ENCODE measurements at places on chromosomes 3 and 15.

DNA sequence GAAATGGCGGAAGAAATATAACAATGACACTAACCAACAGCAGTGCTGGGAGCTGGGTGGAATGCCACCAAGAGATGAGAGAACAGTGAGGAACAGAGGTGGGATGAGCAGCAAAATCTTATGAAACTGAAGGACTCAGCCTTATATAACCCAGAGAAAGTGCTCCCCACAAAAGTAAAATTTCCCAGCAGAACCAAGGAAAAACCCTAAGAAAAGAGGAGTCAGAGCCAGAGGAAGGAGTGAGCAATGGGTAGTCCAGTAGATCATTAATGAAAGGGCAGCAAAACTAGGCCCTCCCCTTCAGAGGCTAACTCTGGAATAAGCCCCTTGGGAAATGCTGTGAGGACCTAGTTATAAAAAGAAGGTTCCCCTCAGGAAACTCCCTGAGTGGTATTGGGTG, 24.7 kb upstream of the UBE2E1 start:
- DNase-seq: no peak

GRCh38 chr3:158918008-158918407, 116.2 kb downstream of the MFSD1 start:
- peak; percentile 79 for DNase-seq

DNA sequence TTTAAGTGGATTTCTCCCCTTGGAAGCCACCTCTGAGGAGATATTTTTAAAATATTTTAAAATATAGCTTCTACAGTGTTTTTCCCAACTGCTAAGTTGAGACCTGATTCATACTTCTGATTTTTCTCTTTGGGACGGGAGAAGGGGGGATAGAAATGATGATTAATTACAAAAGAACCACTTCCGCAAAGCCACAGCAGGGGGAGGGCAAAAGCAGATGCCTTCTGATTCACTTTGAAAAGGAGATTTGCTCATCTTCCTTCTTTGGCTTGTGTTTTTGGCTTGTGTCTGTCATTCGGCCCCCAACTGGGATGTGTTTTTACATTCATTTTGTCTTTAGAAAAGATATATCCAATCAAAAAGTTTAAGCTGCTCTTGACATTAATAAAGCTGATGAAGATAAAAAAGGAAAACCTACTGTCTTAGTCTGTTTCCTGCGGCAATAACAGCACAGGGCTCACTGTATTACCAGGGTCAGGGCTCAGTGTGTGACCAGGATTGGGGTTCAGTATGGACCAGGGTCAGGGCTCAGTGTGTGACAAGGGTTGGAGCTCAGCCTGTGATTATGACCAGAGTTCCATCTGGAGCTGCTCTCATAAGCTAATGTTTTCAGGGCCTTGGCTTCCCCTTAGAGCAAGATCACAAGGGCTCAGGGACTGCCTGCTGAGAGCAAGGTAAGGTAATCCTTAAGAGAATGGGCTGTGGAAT, 223.2 kb downstream of the MTHFS start:
- DNase-seq: peak; percentile 35

- peak; percentile 18 for DNase-seq
These were observed 20.4 kb downstream of the HACD3 start for GRCh38 chr15:65550681-65551098.

GRCh38 chr3:149339931-149340309, 6.5 kb upstream of the TM4SF18 start:
- DNase-seq: peak; percentile 98

DNA sequence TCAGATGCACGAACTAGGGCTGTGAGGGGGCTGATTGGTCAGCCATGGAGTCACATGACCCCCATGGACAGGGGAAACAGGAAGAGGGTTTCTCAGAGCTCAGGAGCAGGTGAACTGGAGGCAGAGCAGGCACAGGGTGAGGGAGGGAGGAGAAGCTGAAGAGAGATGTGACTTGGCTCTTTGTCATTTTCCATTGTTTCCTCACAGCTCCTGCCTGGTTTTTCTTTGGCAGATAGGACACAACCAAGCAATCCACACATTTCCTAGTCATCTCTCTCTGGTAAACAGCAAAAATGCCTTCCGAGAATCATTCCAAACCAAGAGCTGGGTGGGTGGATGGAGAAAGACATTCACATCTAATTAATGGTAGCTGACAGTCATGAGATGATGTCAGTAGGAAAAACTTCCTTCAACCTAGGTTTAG, 43.4 kb upstream of the LMCD1 start:
- DNase-seq: peak; percentile 68

DNA sequence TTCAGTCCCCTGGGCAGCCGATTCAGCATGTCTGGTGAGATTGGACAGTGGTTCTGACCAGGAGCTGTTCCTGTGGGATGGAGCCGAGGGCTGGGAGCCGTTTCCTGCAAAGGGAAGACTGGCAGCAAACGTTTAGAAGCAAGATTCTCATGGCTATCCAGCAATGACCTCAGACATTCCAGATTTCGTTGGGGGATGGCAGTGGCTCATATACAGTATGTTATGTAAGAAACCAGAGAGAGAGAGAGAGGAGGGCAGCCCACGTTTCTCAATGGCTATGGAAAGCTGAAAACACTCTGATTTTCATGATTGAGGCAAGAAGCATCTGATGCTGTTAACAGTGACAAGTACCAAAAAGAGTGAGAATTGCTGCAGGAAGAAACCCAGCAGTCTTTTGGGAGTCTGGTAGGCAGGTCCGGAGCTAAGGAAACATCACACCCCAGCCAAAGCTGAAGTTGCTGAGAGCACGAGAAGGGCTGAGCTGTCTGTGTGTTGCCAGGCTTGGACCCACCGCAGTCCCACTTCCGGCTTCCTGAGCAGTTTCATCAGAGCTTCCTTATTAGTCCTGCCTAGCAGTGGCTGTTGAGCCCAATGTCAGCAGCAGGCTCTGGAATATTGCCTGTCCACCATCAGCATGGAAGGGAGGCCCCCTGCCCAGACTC, 25.6 kb upstream of the VPS8 start:
- peak; percentile 88 for DNase-seq

- no peak for DNase-seq
These were observed 11.5 kb downstream of the MYLK start for GRCh38 chr3:123872621-123873020.

DNA sequence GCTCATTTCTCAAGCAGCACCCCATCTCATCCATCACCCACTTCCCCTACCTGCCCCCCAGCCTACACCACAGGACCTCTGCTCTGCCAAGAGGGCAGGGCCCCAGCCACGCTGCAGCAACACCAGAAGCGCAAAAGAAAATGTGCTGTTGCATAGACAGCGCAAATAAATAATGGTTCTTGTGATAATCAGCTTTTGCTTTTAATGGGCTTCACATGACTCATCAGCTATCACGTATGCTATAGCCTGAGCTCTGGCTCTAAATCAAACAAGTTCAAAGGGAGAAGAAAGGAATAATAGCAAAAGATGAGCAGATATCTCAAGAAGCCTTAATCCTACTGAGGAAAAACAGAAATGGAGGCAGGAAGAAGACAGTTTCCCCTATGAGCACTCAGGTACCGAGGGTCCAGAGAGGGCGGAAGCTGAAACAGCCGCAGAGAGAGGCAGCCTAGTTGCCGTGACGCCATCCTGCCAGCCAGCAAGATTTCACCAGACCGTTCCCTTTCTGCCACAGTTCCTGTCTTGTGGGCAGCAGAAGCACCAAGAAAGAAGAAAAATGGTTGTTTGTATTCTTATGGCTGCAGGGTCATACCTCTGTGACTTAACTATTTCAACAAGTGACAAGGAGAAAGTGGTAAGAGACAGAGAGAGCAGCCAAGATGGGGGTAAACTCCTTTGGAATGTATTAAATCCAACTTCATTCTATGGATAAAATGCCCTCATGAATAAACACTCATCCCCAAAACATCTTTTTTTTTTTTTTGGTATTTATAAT, 22.0 kb downstream of the RAB27A start:
- DNase-seq: peak; percentile 40

GRCh38 chr3:118987477-118987876, 47.2 kb downstream of the IGSF11 start:
- DNase-seq: peak; percentile 53

DNA sequence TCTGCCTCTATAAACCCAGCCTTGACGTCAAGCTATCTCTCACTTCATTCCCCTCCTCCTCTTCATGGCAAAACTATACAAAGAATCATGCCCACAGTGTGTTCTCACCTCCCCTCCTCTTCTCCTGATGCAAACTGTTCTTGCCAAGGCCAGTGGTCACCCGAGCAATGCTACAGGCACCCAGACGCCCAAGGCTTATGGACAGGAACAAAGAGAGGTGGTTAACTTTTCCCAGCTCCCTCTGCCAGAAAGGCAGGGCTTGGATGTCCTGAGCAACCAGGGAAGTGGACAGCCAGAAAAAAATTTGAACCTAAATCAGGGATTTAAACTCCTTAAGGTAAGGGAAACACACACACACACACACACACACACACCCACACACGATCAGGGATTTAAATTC, 5.1 kb downstream of the SLC41A3 start:
- no peak for DNase-seq

- DNase-seq: no peak
These were observed 21.2 kb downstream of the IL5RA start for GRCh38 chr3:3089017-3089416.

DNA sequence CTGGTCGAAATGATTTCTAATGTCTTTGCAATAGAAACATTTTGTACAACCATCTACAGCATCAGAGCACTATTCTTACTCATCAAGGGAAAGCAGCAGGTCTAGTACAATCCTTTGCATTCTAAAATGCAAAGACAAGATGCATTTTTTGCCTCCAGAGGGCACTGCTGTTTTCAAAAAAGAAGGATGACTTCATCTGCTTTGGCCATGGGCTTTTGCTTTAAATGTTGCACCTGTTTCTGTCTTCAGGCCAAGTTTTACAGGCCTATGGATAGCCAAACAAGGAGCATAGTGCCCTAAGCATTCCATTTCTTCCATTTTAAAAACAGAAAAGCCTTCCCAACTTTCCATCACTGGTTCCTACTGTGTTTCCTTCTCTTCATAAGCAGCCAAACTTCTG, 3.4 kb downstream of the PARP9 start:
- peak; percentile 81 for DNase-seq

Data from cardiac fibroblast (primary cell).